Breast epithelium (tissue), 4 donors: ENCODE measurements at places on chromosomes 5 and 9. TPM values are rescaled to one million over a fixed set of nuclear protein-coding genes. Genes with fewer than 3 reads are reported as not detected.

The SOWAHA gene
- 0.96 TPM for total RNA-seq

- H3K27me3 ChIP-seq = no peaks in the 10 kb centered on the region
- H3K36me3 ChIP-seq = no peaks in the 10 kb centered on the region
- no peak for DNase-seq
- H3K4me3 ChIP-seq = no peak overlapping the region
- no peaks in the 10 kb centered on the region for H3K4me1 ChIP-seq
- no peak overlapping the region for H3K27ac ChIP-seq
These were observed 25.3 kb upstream of the RECK start for GRCh38 chr9:36011379-36011778.

The IFNA21 gene
- not detected for total RNA-seq

The RNF224 gene
- not detected for total RNA-seq

DNA sequence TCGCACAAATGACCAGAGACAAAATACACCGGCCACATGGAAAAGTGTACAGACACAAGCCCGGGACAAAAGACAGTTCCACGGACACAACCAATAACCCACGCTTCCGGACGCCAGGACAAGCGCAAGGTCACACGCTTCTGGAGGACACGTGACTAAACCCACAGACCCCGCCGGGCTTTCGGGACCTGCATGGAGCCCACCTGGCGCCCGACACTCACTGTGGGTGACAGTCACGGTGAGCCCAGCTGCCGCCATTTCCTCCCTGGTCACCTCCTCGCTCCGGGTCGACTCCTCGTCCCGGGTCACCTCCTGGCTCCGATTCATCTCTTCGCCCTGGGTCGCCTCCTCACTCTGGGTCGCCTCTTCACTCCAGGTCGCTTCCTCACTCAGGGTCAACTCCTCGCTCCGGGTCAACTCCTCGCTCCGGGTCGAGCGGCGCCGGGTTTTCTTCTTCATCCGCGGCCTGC, 470 bp downstream of the BAG1 start:
- no peaks in the 10 kb centered on the region for H3K36me3 ChIP-seq
- peak overlapping the region; percentile 98 for H3K4me3 ChIP-seq
- no peaks in the 10 kb centered on the region for H3K27me3 ChIP-seq
- peaks cover 8% of the 10 kb centered on the region for H3K4me1 ChIP-seq

GRCh38 chr5:132656774-132657355, 1.1 kb upstream of the IL13 start:
- peaks cover 16% of the 10 kb centered on the region for H3K27me3 ChIP-seq
- peaks cover 6% of the 10 kb centered on the region for H3K4me1 ChIP-seq
- no peaks in the 10 kb centered on the region for H3K36me3 ChIP-seq

GRCh38 chr9:100030548-100030947, 68.3 kb downstream of the ERP44 start:
- no peaks in the 10 kb centered on the region for H3K4me1 ChIP-seq
- no peaks in the 10 kb centered on the region for H3K36me3 ChIP-seq
- no peak overlapping the region for H3K4me3 ChIP-seq
- no peaks in the 10 kb centered on the region for H3K27me3 ChIP-seq

The SLC34A1 gene
- not detected for total RNA-seq

The NR2F1 gene
- 59.1 TPM for total RNA-seq

The AIF1L gene
- total RNA-seq = 12.5 TPM

GRCh38 chr5:68392617-68393016, 177.1 kb downstream of the PIK3R1 start:
- DNase-seq = no peak
- no peaks in the 10 kb centered on the region for H3K27me3 ChIP-seq
- peak overlapping the region; percentile 86 for H3K27ac ChIP-seq
- H3K4me1 ChIP-seq = no peaks in the 10 kb centered on the region
- H3K4me3 ChIP-seq = no peak overlapping the region

DNA sequence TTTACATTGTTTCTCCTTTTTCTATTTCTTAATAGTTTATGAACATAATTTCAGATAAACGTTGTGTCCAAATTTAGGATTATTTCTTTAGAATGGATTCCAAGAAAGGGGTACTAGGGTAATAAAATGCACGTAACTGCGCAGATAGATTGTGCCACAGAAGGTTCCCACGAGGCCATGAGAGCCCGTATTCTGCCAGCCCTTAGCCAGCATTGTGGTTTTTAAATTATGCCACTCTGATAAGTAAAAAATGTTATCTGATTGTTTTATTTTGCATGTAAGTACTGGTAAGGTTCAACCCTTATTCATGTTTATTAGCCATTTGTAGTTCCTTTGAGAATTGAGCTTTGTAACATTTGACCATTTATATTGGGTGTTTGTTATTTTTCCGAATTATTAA, 88.7 kb downstream of the PRKACG start:
- H3K27ac ChIP-seq = no peak overlapping the region
- H3K36me3 ChIP-seq = no peaks in the 10 kb centered on the region
- H3K4me3 ChIP-seq = no peak overlapping the region
- no peak for DNase-seq

- no peaks in the 10 kb centered on the region for H3K36me3 ChIP-seq
- H3K4me3 ChIP-seq = no peak overlapping the region
- H3K4me1 ChIP-seq = no peaks in the 10 kb centered on the region
- H3K27me3 ChIP-seq = no peaks in the 10 kb centered on the region
These were observed 140.7 kb upstream of the RANBP3L start for GRCh38 chr5:36442352-36442751.

GRCh38 chr9:124137009-124137943, 120.5 kb upstream of the NEK6 start:
- DNase-seq = no peak
- H3K4me1 ChIP-seq = no peaks in the 10 kb centered on the region
- H3K36me3 ChIP-seq = no peaks in the 10 kb centered on the region
- no peaks in the 10 kb centered on the region for H3K27me3 ChIP-seq

- no peaks in the 10 kb centered on the region for H3K27me3 ChIP-seq
- no peak for DNase-seq
- H3K36me3 ChIP-seq = no peaks in the 10 kb centered on the region
- no peak overlapping the region for H3K4me3 ChIP-seq
- no peak overlapping the region for H3K27ac ChIP-seq
- no peaks in the 10 kb centered on the region for H3K4me1 ChIP-seq
These were observed 91.3 kb upstream of the LRRTM2 start for GRCh38 chr5:138966236-138966985.

The ORM1 gene
- not detected for total RNA-seq

- no peaks in the 10 kb centered on the region for H3K27me3 ChIP-seq
- H3K36me3 ChIP-seq = no peaks in the 10 kb centered on the region
- DNase-seq = no peak
- no peak overlapping the region for H3K4me3 ChIP-seq
These were observed 57.7 kb downstream of the AK8 start for GRCh38 chr9:132820169-132820944.

GRCh38 chr5:155069961-155070360, 56.4 kb downstream of the KIF4B start:
- DNase-seq = no peak
- H3K36me3 ChIP-seq = no peaks in the 10 kb centered on the region
- no peak overlapping the region for H3K4me3 ChIP-seq
- H3K27ac ChIP-seq = no peak overlapping the region
- H3K4me1 ChIP-seq = no peaks in the 10 kb centered on the region
- no peaks in the 10 kb centered on the region for H3K27me3 ChIP-seq

The QRFP gene
- total RNA-seq = not detected

DNA sequence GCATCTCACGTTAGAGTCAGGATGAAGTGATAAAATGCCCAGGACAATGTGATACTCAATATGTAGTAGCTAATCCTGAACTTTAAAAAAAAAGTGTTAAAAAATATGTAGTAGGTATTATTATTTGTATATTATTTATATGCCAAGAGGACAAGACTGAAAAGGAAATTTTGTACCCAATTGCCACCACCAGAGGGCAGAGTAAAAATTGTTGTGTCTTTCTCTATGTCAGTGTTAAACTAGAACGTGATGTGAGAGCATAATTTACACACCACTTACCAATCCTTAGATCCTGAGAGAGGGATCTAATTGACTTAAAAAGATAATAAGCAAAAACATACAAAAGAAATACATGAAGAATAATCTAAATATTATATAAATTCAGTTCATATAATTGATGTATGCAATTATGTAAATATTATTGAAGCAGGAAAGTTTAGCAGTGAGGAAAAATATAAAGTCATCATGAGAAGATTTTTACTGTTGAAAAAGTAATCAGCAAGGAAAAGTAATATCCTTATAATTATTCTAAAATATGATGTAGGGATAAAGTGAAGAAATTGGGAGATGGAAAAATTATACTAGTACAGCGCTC, 288.9 kb downstream of the RAB3C start:
- H3K27ac ChIP-seq = no peak overlapping the region
- DNase-seq = no peak
- no peaks in the 10 kb centered on the region for H3K36me3 ChIP-seq

The SLC46A2 gene
- total RNA-seq = 0.66 TPM

The PCSK1 gene
- total RNA-seq = 0.59 TPM

The HACD4 gene
- total RNA-seq = 3.3 TPM

The ABLIM3 gene
- total RNA-seq = 61.9 TPM

DNA sequence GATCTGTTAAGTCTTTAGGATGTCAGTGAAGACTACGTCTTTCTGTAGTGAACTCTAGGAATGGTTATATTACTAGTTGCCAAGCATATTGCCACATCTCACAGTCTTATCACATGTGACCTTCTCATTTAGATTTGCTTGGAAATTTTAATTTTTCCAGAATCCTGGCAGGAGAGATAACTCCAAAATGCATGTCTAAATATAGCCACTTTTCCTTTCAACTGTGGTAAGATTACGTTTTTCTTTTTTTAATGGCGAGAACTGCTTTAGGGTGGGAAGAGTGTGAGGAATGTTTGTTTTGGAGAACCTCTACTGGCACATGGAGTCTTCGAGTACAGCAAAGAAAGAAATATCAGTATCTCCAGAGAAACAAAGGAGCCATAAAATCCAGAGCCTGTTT, 91.7 kb upstream of the ADAMTSL1 start:
- DNase-seq = no peak
- H3K27me3 ChIP-seq = no peaks in the 10 kb centered on the region
- H3K4me1 ChIP-seq = no peaks in the 10 kb centered on the region

The TMEFF1 gene
- total RNA-seq = 0.66 TPM

DNA sequence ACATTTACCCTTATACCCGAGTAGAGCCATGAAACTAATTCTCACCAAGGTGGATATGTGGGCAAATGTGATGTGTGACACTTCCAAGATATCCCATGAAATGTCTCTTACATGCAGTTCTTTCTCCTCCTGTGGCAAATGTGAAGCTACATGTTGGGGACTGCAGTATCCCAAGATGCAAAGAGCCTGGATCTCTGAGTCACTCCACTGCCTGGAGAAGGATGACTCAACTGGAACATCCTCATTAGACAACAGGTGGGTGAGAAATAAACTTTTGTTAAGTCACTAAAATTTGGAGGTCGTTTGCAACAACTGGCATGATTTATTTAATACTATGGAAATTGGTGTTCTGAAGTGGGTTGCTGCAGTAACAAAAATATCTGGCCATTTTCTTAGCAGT, 36.5 kb upstream of the TENT4A start:
- DNase-seq = no peak
- no peaks in the 10 kb centered on the region for H3K36me3 ChIP-seq
- no peak overlapping the region for H3K27ac ChIP-seq
- H3K27me3 ChIP-seq = no peaks in the 10 kb centered on the region

DNA sequence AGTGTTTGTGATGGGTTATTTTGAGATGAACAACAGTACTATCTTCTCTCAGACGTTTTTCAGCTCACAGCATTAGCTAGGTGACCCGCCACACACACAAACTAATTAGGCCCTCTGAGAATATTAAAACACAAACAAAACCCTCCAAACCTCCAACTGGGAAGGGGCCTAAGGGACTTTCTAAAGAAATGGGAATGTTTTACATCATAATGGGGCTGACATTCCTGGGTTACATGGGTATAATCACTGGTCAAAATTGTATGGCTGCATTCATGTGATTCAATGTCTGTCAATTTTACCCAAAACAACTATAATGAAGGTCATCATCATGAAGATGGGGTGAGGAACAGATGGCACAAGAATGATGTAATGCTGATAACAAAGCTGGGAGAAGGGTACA, 59.6 kb downstream of the SPTLC1 start:
- no peak overlapping the region for H3K4me3 ChIP-seq
- no peaks in the 10 kb centered on the region for H3K27me3 ChIP-seq
- H3K36me3 ChIP-seq = no peaks in the 10 kb centered on the region
- H3K27ac ChIP-seq = no peak overlapping the region
